ENCODE measurements at places on chromosomes 11 and 22.

DNA sequence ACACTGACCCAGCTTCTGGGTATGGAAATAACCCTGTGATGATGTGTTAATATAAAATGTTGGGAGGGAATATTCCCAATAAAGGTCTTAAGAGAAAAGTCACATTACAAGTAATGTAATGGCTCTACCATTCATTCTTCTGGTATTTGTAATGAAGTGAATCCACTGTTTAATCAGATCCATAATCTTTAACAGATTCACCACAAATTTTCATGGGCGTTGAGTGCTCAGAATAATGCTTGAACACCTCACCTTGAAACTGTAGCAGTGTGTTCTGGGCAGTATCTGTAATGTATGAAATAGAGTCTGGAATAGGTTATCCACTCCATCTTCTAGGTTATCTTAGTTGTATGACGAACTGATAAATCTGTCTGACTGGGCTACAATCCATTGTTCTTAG, 26.6 kb upstream of the CRTAM start:
- H3K36me3 ChIP-seq: peaks cover 38% of the 10 kb centered on the region
- H3K27me3 ChIP-seq: no peaks in the 10 kb centered on the region
- peaks cover 60% of the 10 kb centered on the region for H3K4me1 ChIP-seq
- no peak for DNase-seq
- H3K27ac ChIP-seq: no peak overlapping the region
- no peak overlapping the region for H3K4me3 ChIP-seq

GRCh38 chr22:33726294-33726734, 194.0 kb downstream of the LARGE1 start:
- no peak overlapping the region for H3K4me3 ChIP-seq
- H3K27me3 ChIP-seq: no peaks in the 10 kb centered on the region
- H3K27ac ChIP-seq: no peak overlapping the region
- no peak for DNase-seq

GRCh38 chr22:21632237-21632895, at the start of gene CCDC116:
Gene CCDC116 (plus strand): TSS chr22:21632760. CDS start chr22:21633182, 422 bp downstream.
- peaks cover 32% of the 10 kb centered on the region for H3K4me1 ChIP-seq
- peak within 1 kb of the TSS; percentile 40 for H3K27ac ChIP-seq
- H3K36me3 ChIP-seq: peaks cover 23% of the 10 kb centered on the region
- H3K27me3 ChIP-seq: no peaks in the 10 kb centered on the region
- DNase-seq: peak; percentile 78
- no peak within 1 kb of the TSS for H3K4me3 ChIP-seq

DNA sequence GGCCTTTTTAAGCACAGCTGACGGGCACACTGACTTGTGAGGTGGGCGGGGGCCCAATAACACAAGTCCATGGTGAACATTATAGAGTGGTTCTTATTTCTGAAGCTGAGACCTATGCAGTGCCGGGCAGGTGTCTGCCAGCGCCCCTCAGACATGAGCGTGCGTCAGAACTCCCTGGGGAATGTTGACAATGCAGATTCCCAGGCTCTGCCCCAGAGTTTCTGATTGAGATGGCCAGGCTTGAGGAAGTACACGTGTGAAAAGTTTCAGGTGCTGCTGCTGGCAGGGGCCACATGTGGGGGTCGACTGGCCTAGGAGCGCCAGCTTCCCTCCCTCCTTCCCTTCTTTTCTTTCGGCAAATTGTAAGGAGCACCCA, 46.2 kb downstream of the TPCN2 start:
- DNase-seq: no peak
- no peaks in the 10 kb centered on the region for H3K4me1 ChIP-seq
- peaks cover 9% of the 10 kb centered on the region for H3K27me3 ChIP-seq
- no peak overlapping the region for H3K27ac ChIP-seq
- no peak overlapping the region for H3K4me3 ChIP-seq

- H3K27ac ChIP-seq: peak overlapping the region; percentile 99
- no peak for DNase-seq
- peaks cover 100% of the 10 kb centered on the region for H3K4me1 ChIP-seq
- no peaks in the 10 kb centered on the region for H3K27me3 ChIP-seq
- H3K4me3 ChIP-seq: no peak overlapping the region
These were observed 19.3 kb downstream of the IL10RA start for GRCh38 chr11:118005224-118006152.

DNA sequence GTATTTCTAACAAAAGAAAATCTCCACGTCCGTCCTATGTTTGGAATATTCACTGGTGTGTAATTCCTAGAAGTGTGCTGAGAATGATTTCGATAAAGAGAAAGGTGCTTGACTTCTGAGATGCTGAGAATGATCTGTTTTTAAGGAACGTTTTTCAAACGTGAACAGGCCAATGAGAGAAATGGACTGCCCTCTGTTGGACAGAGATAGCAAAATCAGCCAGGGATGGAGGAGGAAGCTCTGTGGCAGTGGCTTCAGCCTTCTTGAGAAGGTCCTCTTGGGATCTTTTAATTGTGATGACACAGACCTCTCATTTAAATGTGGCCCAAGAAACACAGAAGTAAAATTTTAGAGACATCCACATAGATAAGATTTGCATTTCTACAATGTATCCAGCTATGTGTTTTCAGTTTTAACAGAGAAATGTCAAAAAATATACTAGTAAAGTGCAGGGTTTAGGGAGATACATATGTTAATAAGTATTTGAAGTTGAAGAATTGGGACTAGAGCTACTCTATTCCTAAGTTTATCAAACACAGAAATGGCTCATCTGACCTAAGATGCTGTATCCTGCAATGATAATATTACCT, 84.0 kb upstream of the RCN1 start:
- peaks cover 42% of the 10 kb centered on the region for H3K27me3 ChIP-seq
- H3K36me3 ChIP-seq: no peaks in the 10 kb centered on the region
- H3K27ac ChIP-seq: no peak overlapping the region
- no peak for DNase-seq
- no peak overlapping the region for H3K4me3 ChIP-seq

GRCh38 chr11:79437278-79437980, 3.4 kb downstream of the TENM4 start:
- H3K36me3 ChIP-seq: no peaks in the 10 kb centered on the region
- peaks cover 16% of the 10 kb centered on the region for H3K4me1 ChIP-seq
- H3K27ac ChIP-seq: no peak overlapping the region
- H3K27me3 ChIP-seq: peaks cover 81% of the 10 kb centered on the region
- DNase-seq: no peak

DNA sequence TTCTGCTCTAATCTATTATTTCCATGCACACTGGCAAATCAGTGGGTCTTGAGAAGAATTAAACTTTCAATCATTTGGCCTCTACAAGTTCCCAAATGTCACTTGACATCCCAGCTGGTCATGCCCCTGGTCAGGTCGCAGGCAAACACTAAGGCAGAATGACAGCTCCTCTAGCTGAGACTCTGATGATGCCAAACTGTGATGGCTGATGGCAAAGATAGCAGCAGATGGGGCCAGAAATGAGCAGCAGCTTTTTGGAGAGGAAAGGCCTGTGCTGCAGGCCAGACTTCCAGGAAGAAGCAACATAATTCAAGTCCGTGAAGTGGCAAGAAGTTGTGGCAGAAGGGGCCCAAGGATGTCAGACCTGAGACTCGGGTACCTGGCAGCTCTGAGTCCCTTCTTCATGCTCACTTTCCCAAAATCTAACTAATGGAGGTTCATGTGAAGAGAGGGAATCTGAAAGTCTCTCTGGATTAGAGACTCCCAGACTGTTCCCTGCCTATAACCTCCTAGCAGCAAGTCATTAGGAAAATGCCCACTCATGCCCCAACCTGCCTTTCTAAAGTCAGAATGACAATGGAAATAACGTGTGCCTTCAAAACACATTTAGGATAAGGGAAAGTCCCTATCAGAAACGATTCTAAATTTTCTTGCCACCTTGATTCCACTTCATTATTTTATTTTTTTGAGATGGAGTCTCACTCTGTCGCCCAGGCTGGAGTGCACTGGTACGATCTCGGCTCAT, 9.4 kb upstream of the PMM1 start:
- H3K27me3 ChIP-seq: no peaks in the 10 kb centered on the region
- H3K4me3 ChIP-seq: no peak overlapping the region
- H3K36me3 ChIP-seq: peaks cover 75% of the 10 kb centered on the region
- peaks cover 17% of the 10 kb centered on the region for H3K4me1 ChIP-seq
- DNase-seq: no peak

DNA sequence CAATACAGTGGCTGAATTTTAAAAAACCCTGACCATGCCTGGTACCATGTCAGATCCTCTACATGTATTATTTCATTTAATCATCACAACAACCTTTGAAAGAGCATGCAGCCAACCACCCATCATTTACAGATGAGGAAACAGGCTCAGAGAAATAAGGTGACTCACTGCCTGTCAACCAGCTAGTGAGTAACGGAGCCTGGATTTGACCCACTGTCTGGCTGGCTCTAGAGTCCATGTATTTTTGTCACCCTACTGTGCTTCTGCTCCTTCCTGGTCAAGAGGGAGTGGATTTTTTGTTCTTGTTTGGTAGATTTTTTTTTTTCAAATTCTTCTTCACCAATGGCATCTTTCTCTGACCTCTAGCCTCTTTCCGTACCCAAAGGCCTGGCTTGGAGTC, 77.4 kb downstream of the CWC15 start:
- no peak overlapping the region for H3K4me3 ChIP-seq
- H3K27me3 ChIP-seq: no peaks in the 10 kb centered on the region
- H3K27ac ChIP-seq: no peak overlapping the region
- no peaks in the 10 kb centered on the region for H3K36me3 ChIP-seq

GRCh38 chr11:106281455-106282173, 204.2 kb downstream of the AASDHPPT start:
- DNase-seq: no peak
- H3K4me3 ChIP-seq: no peak overlapping the region
- no peaks in the 10 kb centered on the region for H3K27me3 ChIP-seq
- no peaks in the 10 kb centered on the region for H3K4me1 ChIP-seq
- no peak overlapping the region for H3K27ac ChIP-seq

- peaks cover 21% of the 10 kb centered on the region for H3K27me3 ChIP-seq
- no peak overlapping the region for H3K27ac ChIP-seq
- H3K4me3 ChIP-seq: no peak overlapping the region
- no peak for DNase-seq
- H3K36me3 ChIP-seq: no peaks in the 10 kb centered on the region
These were observed 10.0 kb upstream of the MMP1 start for GRCh38 chr11:102807921-102808320.

- no peak overlapping the region for H3K27ac ChIP-seq
- DNase-seq: no peak
- H3K36me3 ChIP-seq: no peaks in the 10 kb centered on the region
- no peak overlapping the region for H3K4me3 ChIP-seq
These were observed 49.5 kb downstream of the IGLL5 start for GRCh38 chr22:22936915-22937656.

GRCh38 chr11:56103210-56103737, at the start of gene OR8H2:
Gene OR8H2 (plus strand): TSS chr11:56103687. CDS start chr11:56105043, 1,356 bp downstream.
- no peaks in the 10 kb centered on the region for H3K27me3 ChIP-seq
- no peaks in the 10 kb centered on the region for H3K4me1 ChIP-seq
- H3K4me3 ChIP-seq: no peak within 1 kb of the TSS
- H3K36me3 ChIP-seq: no peaks in the 10 kb centered on the region

DNA sequence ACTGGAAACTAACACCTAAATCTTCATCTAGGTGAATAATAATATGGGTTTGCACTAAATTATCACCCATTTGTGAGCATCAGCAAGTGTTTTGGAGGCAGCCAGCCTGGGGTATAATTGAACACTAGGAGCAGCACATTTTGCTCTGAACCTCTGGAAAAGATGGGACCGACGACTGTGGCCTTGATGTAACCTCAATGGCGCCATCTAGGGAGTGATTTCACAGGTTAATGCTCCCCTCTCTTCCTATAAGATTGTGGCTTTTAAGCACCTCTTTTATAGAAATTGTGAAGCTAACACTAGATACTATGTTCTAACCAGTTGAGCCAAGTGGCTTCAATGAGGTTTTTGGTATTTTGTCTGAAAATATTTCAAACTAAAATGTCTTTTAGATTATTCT, 203.7 kb downstream of the NELL1 start:
- no peaks in the 10 kb centered on the region for H3K27me3 ChIP-seq
- DNase-seq: no peak
- H3K36me3 ChIP-seq: no peaks in the 10 kb centered on the region
- H3K4me1 ChIP-seq: no peaks in the 10 kb centered on the region
- no peak overlapping the region for H3K27ac ChIP-seq

GRCh38 chr11:77102246-77103210, at the start of gene OMP:
Gene OMP (plus strand): TSS chr11:77102840. CDS start chr11:77102840, 0 bp downstream.
- H3K36me3 ChIP-seq: no peaks in the 10 kb centered on the region
- no peak within 1 kb of the TSS for H3K4me3 ChIP-seq
- no peaks in the 10 kb centered on the region for H3K4me1 ChIP-seq
- H3K27me3 ChIP-seq: no peaks in the 10 kb centered on the region

- H3K36me3 ChIP-seq: no peaks in the 10 kb centered on the region
- no peaks in the 10 kb centered on the region for H3K27me3 ChIP-seq
- H3K4me1 ChIP-seq: no peaks in the 10 kb centered on the region
- no peak overlapping the region for H3K27ac ChIP-seq
These were observed 369.5 kb downstream of the AASDHPPT start for GRCh38 chr11:106446955-106447354.

GRCh38 chr22:39907047-39907446, 6.2 kb downstream of the GRAP2 start:
- H3K27me3 ChIP-seq: no peaks in the 10 kb centered on the region
- peaks cover 16% of the 10 kb centered on the region for H3K36me3 ChIP-seq
- peaks cover 72% of the 10 kb centered on the region for H3K4me1 ChIP-seq
- H3K27ac ChIP-seq: peak overlapping the region; percentile 97
- no peak for DNase-seq
- H3K4me3 ChIP-seq: peak overlapping the region; percentile 77

GRCh38 chr11:69219991-69220390, 64.3 kb downstream of the SMIM38 start:
- H3K4me1 ChIP-seq: no peaks in the 10 kb centered on the region
- H3K36me3 ChIP-seq: no peaks in the 10 kb centered on the region
- DNase-seq: no peak
- no peak overlapping the region for H3K4me3 ChIP-seq

DNA sequence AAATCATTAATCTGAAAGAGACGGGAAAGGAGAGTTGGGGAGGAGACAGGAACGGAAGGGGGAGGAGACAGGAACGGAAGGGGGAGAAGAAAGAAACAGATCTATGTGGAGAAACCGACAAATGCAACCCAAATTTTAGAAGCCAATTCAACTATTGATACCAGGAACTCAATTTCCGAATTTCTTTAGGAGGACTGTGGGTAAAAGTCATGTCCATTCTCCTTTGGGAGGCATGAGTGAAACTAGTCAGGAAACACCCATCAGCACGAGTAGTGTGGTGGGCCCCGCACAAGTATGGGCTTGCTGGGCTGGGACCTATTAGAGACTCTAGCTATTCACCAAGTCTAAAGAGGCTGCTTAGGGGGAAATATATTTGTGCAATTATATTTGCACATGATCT, 18.1 kb downstream of the ANO3 start:
- H3K27me3 ChIP-seq: no peaks in the 10 kb centered on the region
- no peaks in the 10 kb centered on the region for H3K4me1 ChIP-seq
- DNase-seq: no peak
- H3K27ac ChIP-seq: no peak overlapping the region
